ENCODE measurements at places on chromosomes 2 and 18.

DNA sequence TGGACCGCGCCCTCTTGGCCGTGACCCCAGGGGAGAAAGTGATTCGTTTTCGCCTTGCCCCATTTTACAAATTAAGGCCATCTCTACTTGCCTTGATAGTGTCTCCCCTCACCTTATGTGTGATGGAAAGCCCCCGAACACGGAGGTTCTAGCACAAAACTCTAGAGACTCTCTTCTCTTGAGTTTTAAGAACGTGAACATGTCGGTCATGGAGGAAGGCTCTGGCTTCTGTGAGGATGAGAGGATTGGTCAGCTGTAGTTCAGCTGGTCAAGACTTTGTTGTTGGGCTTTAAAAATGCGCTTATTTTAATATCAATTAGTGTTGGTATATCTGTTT, 828 bp downstream of the DYNC1I2 start:
- H3K27me3 ChIP-seq = no peaks in the 10 kb centered on the region
- H3K4me1 ChIP-seq = peaks cover 41% of the 10 kb centered on the region
- no peak for DNase-seq
- peak overlapping the region; percentile 93 for H3K4me3 ChIP-seq

GRCh38 chr2:33632831-33633230, 33.7 kb upstream of the FAM98A start:
- no peaks in the 10 kb centered on the region for H3K4me1 ChIP-seq
- no peaks in the 10 kb centered on the region for H3K36me3 ChIP-seq
- H3K4me3 ChIP-seq = no peak overlapping the region

GRCh38 chr2:47725808-47726207, 57.1 kb upstream of the MSH6 start:
- no peaks in the 10 kb centered on the region for H3K4me1 ChIP-seq
- no peaks in the 10 kb centered on the region for H3K36me3 ChIP-seq
- no peaks in the 10 kb centered on the region for H3K27me3 ChIP-seq
- H3K27ac ChIP-seq = no peak overlapping the region
- no peak overlapping the region for H3K4me3 ChIP-seq

DNA sequence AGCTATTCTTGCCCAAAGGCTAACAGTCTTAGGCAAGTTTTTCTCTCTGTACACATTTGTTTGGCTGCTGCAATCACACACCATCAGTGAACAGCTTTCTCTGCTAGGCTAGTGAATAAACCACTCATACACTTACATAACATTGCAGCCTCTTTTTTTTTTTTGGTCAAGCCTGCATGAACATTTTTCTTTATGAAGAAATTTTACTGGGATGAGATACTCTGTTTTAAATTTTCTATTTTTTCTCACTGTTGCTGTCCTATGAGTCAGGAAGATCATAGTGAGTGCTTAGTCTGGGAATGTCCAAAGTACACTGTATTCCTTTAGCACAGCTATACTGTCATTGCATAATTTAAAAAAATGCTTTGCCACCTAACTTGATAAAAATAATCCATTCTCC, 58.5 kb downstream of the ROCK1 start:
- no peak overlapping the region for H3K4me3 ChIP-seq
- H3K27ac ChIP-seq = no peak overlapping the region
- H3K4me1 ChIP-seq = peaks cover 56% of the 10 kb centered on the region
- no peak for DNase-seq
- peaks cover 9% of the 10 kb centered on the region for H3K36me3 ChIP-seq
- no peaks in the 10 kb centered on the region for H3K27me3 ChIP-seq

DNA sequence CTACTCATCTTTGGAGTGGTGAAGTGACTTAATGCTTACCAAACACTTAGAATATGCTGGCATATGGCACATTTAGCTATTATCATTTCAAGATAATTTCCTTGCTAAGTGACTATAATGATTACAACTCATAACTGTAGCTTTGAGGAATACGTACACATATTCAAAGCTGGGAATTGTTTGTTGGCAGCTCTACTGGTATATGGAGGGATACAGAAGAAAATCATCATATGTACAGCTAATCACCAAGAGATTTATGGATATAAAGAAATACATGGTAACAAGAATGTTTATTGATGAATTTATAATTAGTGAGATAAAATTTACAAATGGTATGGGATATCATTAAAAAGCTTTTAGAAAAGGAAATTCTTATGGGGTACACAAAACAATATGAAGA, 207.2 kb downstream of the GALNT13 start:
- DNase-seq = no peak
- no peaks in the 10 kb centered on the region for H3K4me1 ChIP-seq
- H3K36me3 ChIP-seq = no peaks in the 10 kb centered on the region
- H3K4me3 ChIP-seq = no peak overlapping the region

- H3K4me3 ChIP-seq = no peak overlapping the region
- H3K27me3 ChIP-seq = no peaks in the 10 kb centered on the region
- no peak overlapping the region for H3K27ac ChIP-seq
- no peak for DNase-seq
Observed at GRCh38 chr2:185984670-185985069, 246.1 kb downstream of the FSIP2 start.

- H3K36me3 ChIP-seq = no peaks in the 10 kb centered on the region
- peaks cover 27% of the 10 kb centered on the region for H3K4me1 ChIP-seq
- no peak overlapping the region for H3K27ac ChIP-seq
Observed at GRCh38 chr2:232415736-232416520, 9.3 kb downstream of the ALPG start.

- H3K27ac ChIP-seq = peak overlapping the region; percentile 47
- no peak overlapping the region for H3K4me3 ChIP-seq
- DNase-seq = no peak
- H3K27me3 ChIP-seq = no peaks in the 10 kb centered on the region
- H3K4me1 ChIP-seq = peaks cover 33% of the 10 kb centered on the region
Observed at GRCh38 chr18:50607378-50607926, 47.6 kb downstream of the MAPK4 start.

GRCh38 chr18:44090453-44090852, 590.2 kb upstream of the SETBP1 start:
- no peak overlapping the region for H3K4me3 ChIP-seq

GRCh38 chr18:36459786-36460185, 162.3 kb downstream of the FHOD3 start:
- H3K27ac ChIP-seq = peak overlapping the region; percentile 89
- H3K4me3 ChIP-seq = no peak overlapping the region
- H3K4me1 ChIP-seq = peaks cover 88% of the 10 kb centered on the region

DNA sequence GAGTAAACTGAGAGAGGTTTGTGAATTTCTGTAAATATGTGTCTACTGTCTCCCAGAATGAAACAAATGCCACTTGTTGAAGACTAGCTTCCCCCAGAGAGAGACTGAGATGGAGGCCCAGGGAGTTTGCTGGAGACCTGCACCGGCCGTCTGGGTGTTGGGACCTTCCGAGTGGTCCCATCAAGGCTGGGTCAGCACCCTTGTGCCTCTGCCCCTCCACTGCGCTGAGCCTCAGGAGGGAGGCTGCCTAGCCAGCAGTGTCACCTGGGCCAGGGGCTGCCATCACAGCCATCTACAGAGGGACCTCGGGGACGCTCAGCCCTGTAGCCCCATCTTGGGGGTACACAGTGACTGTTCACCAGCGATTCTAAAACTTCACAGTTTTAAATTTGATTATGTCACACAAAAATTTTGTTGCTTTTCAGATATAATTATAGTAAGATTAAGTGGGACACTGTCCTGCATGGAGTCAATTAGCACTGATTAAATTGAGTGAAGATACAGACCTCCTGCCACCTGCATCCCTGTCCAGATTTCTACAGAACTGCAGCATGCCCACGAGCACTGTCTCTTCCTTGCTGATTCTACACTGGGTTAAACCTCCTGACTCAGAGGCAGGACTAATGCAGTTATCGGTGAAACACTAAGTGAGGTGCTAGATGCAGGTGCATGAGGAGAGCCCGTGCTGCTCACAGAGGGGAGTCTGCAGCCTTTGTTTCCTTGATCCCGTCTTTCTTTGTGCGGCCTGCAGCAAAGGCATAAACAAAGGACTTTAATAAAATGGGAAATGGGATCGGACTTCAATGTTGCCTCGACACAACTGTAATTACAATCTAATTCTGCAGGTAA, 50.5 kb downstream of the TMEM18 start:
- peaks cover 40% of the 10 kb centered on the region for H3K27me3 ChIP-seq
- H3K4me3 ChIP-seq = no peak overlapping the region
- H3K36me3 ChIP-seq = no peaks in the 10 kb centered on the region

- peaks cover 39% of the 10 kb centered on the region for H3K27me3 ChIP-seq
- peaks cover 28% of the 10 kb centered on the region for H3K4me1 ChIP-seq
- no peak for DNase-seq
- no peaks in the 10 kb centered on the region for H3K36me3 ChIP-seq
Observed at GRCh38 chr2:127142663-127143630, 36.0 kb upstream of the BIN1 start.

DNA sequence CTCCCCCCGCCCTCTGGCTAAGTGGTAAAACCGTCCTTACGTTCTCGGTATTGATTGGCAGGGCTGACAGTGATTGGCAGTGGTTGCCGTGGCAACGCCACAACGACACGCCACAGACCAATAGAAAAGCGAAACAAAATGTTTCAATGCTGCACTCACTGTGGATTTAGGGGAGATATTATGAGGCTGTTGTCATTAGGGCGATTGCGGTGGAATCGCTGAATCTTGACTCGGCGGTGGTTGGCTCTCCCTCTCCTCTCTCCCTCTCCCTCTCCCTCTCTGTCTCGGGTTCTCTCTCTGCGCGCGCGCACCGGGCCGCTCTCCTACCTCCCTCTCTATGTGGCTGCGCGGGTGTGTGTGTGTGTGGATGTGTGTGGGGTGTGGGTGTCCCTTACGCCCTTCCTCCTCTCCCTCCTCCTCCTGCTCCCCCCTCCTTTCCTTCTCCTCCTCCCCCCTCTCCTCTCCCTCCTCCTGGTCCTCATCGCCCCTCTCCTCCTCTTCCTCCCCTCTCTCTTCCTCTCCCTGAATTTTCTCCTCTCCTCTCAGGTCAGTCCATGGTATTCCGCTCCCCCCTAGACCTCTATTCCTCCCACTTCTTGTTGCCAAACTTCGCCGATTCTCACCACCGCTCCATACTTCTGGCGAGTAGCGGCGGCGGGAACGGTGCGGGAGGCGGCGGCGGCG, at the start of gene SIX3:
Gene SIX3 (plus strand): TSS at position 152 of the 684 bp plus-strand sequence. CDS start 403 bp downstream, at position 555.
- H3K27me3 ChIP-seq = peaks cover 100% of the 10 kb centered on the region
- H3K27ac ChIP-seq = no peak within 1 kb of the TSS
- DNase-seq = no peak
- H3K36me3 ChIP-seq = no peaks in the 10 kb centered on the region

- no peak overlapping the region for H3K27ac ChIP-seq
- H3K4me1 ChIP-seq = peaks cover 4% of the 10 kb centered on the region
- H3K4me3 ChIP-seq = no peak overlapping the region
Observed at GRCh38 chr2:208466151-208466919, 59.7 kb downstream of the PTH2R start.

DNA sequence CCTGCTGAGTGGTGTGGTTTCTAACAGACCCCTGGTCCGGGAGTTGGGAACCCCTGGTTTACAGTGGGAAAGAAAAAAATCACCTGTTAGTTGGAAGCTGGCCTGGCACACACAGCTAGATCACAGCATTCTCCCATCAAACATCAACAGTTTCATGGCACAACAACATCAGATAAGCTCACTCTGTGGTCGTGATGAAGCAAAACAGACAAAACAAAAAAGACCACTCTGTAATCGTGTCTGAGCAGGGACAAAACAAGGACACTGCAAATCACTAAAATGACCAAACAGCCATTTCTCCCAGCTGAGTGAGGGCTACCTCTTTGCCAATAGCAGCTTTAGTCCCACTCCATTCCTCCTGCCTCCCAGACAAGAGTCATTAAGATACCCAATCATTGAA, 9.0 kb upstream of the IMPACT start:
- no peak overlapping the region for H3K4me3 ChIP-seq
- no peaks in the 10 kb centered on the region for H3K36me3 ChIP-seq
- peaks cover 53% of the 10 kb centered on the region for H3K27me3 ChIP-seq
- no peak overlapping the region for H3K27ac ChIP-seq
- no peaks in the 10 kb centered on the region for H3K4me1 ChIP-seq
- no peak for DNase-seq

- no peak overlapping the region for H3K27ac ChIP-seq
- peaks cover 26% of the 10 kb centered on the region for H3K27me3 ChIP-seq
- H3K4me1 ChIP-seq = no peaks in the 10 kb centered on the region
- no peak overlapping the region for H3K4me3 ChIP-seq
- no peaks in the 10 kb centered on the region for H3K36me3 ChIP-seq
Observed at GRCh38 chr2:70391988-70392387, 90.1 kb upstream of the FAM136A start.

GRCh38 chr2:190582019-190582418, 47.5 kb upstream of the NEMP2 start:
- H3K4me1 ChIP-seq = peaks cover 66% of the 10 kb centered on the region
- no peak for DNase-seq

GRCh38 chr2:69917852-69918251, 2.9 kb downstream of the MXD1 start:
- H3K4me1 ChIP-seq = peaks cover 51% of the 10 kb centered on the region
- DNase-seq = no peak
- H3K27me3 ChIP-seq = no peaks in the 10 kb centered on the region
- H3K4me3 ChIP-seq = no peak overlapping the region
- H3K27ac ChIP-seq = peak overlapping the region; percentile 56
- peaks cover 32% of the 10 kb centered on the region for H3K36me3 ChIP-seq

GRCh38 chr18:22674272-22674671, 256.6 kb upstream of the CTAGE1 start:
- H3K4me3 ChIP-seq = no peak overlapping the region
- H3K27ac ChIP-seq = no peak overlapping the region
- no peaks in the 10 kb centered on the region for H3K36me3 ChIP-seq
- no peaks in the 10 kb centered on the region for H3K4me1 ChIP-seq

GRCh38 chr2:44197816-44198215, 29.1 kb downstream of the PPM1B start:
- DNase-seq = no peak
- peaks cover 16% of the 10 kb centered on the region for H3K4me1 ChIP-seq
- H3K27ac ChIP-seq = no peak overlapping the region
- H3K4me3 ChIP-seq = no peak overlapping the region

GRCh38 chr2:166494140-166494624, at the start of gene SCN7A:
SCN7A (minus strand) TSS chr2:166494249; CDS start chr2:166477696, 16,553 bp downstream.
- H3K36me3 ChIP-seq = no peaks in the 10 kb centered on the region
- H3K4me3 ChIP-seq = peak within 1 kb of the TSS; percentile 70
- no peaks in the 10 kb centered on the region for H3K4me1 ChIP-seq
- H3K27me3 ChIP-seq = peaks cover 16% of the 10 kb centered on the region
- DNase-seq = peak; percentile 92

- DNase-seq = no peak
- no peaks in the 10 kb centered on the region for H3K27me3 ChIP-seq
- H3K27ac ChIP-seq = no peak overlapping the region
- peaks cover 55% of the 10 kb centered on the region for H3K36me3 ChIP-seq
- no peak overlapping the region for H3K4me3 ChIP-seq
Observed at GRCh38 chr2:99425022-99425421, 64.8 kb downstream of the REV1 start.

GRCh38 chr18:31066266-31066665, 23.7 kb upstream of the DSC3 start:
- no peak overlapping the region for H3K4me3 ChIP-seq
- H3K36me3 ChIP-seq = peaks cover 28% of the 10 kb centered on the region
- H3K27me3 ChIP-seq = no peaks in the 10 kb centered on the region

- H3K4me3 ChIP-seq = no peak overlapping the region
- peaks cover 20% of the 10 kb centered on the region for H3K4me1 ChIP-seq
- H3K27ac ChIP-seq = no peak overlapping the region
Observed at GRCh38 chr2:163462993-163463392, 272.8 kb downstream of the FIGN start.

- no peak overlapping the region for H3K4me3 ChIP-seq
- H3K36me3 ChIP-seq = no peaks in the 10 kb centered on the region
- H3K27ac ChIP-seq = peak overlapping the region; percentile 19
- DNase-seq = no peak
- H3K4me1 ChIP-seq = peaks cover 4% of the 10 kb centered on the region
Observed at GRCh38 chr2:60867848-60868247, 13.5 kb upstream of the REL start.
